Hepatic stellate cell (primary cell): ENCODE measurements at places on chromosomes 5 and 9.

DNA sequence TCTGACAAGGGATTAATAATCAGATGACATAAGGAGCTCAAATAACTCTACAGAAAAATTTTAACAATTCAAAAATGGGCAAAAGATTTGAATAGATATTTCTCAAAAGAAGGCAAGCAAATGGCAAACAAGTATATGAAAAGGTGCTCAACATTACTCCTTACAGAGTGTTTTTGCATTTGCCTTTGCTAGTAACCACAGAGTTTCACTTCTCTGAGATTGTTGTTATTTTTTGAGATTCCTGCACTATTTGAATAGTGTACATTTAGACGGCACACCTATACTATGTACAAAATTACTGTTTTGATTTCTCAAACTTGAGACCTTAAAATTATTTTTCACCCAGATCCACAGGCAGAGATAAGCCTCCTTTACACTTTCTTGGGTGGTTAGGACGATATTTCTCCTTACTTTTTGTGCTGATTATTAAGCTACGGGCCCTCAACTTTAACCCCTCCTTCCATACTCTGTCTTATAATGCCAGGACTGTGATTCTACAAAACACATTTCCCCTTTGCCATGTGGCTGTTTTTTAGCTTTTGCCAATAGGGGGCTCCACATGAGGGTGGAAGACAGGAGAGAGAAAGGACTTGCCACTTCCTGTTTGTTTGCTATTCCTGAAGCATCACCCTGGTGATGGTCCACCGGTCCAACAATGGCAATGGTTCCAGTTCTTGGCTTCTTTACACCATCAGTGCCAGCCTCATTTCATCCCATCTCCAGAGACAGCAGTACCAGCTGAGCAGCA, 65.0 kb upstream of the DAP start:
- DNase-seq: no peak

DNA sequence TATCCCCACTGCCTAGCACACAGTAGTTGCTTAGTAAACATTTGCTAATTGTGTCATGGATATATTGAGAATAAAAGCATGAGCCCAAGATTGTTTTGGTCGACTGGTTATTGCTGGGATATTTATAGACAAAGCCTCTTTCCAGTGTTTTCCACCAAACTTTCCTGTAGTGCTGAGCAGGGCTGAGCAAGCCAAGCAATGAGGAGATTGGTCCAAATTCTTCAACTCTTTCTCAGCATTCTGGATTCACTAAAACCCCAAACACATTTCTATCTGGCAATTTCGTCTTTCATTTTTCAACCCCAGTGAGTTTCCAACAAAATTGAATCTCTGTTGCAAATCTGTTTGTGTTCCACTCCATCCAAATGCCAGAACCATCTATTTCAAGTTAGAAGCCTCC, 31.9 kb upstream of the TARS1 start:
- no peak for DNase-seq

DNA sequence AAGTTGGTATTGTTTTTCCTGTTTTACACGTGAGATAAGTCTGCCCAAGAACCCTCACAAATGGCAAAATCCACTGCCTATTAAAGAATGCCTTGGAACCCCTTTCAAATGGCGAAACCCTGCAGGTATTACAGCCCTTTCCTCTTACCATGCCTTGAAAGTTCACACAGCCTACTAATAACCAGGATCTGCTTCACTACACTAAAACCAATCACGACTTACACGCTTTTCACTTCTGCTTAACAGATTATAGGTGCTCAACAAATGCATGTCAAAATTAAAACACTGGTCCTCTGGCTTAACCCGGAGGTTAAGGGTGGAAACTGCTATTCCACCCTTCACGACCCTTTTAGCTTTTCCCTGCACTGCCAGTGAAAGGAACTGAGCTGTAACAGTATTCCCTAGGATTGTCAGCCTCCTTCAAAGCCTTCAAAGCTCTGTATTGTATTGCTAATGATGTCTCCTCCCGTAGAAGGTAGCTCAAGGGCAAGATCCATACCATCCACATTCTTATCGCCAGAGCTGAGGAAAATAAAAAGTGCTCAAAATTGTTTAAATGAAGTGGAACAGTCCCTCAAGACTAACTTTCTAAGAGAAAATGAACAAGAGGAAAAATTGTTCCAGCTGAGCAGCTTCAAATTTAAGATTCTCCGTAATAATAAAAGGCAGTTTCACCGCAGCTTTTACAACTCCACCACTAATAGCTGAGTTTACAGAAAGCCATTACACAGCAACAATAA, 997 bp downstream of the AUH start:
- DNase-seq: no peak

GRCh38 chr9:128215491-128216409, 12.6 kb downstream of the DNM1 start:
- DNase-seq: no peak

DNA sequence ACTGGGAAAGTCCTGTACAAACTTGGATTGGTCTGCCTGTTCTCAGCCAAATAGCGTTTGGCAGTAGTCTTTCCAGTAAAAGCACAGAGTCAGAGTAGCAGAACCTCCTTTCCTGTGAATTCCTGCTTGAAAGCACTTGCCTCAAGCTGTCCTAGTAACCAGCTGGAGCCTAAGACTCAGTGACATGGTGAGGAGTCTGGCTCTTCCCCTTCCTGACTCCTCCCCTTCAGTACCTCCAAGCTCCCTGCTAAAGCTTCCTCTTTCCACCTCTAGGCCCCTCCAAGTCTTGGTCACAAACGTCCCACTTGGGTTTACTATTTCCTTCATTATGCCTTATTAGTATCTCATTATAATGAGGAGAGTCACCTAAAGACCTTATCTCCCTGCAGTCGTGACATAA, 21.4 kb upstream of the FAM81B start:
- no peak for DNase-seq

GRCh38 chr5:172942556-172942955, 16.7 kb upstream of the RPL26L1 start:
- no peak for DNase-seq

DNA sequence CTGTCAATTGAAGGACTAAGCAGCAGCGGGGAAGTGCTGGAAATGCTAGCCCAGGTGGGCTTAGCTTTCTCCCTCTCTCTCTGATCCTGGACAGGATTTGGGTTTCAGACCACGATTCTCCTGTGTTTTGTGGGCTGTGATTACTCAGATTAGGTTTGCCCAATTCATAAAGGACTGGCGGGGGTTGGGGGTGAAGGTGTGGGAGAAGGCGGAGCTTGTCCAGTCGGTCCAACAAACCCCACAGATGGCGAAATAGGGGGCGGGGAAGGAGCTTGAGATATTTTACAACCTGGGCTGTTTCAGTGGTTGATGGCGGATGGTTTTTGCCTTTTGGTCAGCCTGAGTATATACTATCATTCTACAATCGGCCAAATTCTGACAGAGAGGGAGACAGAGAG, 35.2 kb downstream of the PCDHAC2 start:
- no peak for DNase-seq

DNA sequence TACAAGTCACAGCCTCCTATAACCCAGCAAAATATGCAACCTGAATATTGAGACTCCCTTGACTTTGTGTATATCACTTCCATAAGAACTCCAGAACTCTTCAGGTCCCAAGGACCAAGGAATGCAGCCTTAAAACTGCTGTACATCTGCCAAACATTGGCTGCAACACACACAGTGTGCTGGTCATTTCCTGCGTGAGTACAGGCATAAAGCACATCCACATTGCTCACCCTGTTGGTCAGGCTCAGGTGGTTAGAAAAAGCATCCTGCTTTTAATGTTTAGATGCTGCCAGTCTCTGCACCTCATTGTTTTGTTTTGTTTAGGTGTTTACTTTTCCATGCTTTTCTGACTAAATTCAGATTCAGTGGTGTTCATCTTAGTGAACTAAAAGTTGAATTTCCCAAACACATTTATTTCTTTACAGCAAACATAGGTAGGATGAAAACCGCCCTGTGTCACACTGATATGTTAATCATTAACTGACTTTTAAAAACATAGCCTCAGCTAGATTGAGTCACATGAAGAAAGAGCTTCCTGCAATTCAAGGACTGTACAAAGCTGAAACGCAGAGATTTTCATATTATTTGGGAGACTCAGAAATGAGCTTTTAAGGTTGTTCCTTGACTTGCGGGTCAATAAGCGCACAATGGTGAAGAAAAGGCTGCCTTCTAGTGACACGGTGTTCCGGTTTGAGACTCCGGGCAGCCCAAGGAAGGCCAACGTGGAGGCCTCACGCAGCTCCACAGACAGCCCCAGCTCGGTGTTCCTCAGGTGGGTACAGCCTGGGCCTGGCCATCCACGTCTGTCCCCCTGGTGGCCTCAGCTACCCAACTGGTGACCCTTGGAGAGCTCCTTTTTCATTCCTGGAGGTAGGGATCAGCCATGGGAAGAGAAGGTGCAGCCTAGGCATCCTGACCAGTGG, 52.2 kb upstream of the GRAMD2B start:
- DNase-seq: no peak
